Thoracic aorta (tissue), 2 donors: ENCODE measurements at places on chromosomes 7 and 10. TPM values are rescaled to one million over a fixed set of nuclear protein-coding genes. Genes with fewer than 3 reads are reported as not detected.
A peak's percentile ranks its signal among the peaks of the same experiment; 100 is the strongest.

The CTTNBP2 gene
- 9.2 TPM for total RNA-seq

The ZNF25 gene
- total RNA-seq, result 22.9 TPM

DNA sequence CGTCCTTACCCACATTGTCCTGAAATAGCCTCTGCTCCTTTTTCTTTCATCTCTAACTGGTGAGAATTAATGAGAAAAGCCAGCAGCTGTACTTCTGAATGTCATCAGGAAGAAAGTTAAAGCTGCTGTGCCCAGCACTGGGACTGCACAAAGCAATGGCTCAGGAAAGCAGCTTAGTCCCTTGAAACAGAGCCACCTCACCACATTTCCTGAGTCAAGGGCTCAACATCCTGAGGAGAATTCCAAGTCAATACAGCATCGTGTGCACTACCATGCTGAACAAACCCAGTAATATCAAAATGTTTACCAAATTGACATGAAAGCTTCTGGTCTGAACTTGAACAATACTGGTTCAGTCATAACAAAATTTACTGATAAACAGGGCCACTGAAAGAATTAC is 140.1 kb downstream of the KMT2E start:
- DNase-seq, result no peak
- no peaks in the 10 kb centered on the region for H3K27me3 ChIP-seq
- H3K4me1 ChIP-seq, result peaks cover 6% of the 10 kb centered on the region
- no peak overlapping the region for H3K27ac ChIP-seq
- no peaks in the 10 kb centered on the region for H3K36me3 ChIP-seq

- no peaks in the 10 kb centered on the region for H3K4me1 ChIP-seq
- H3K27ac ChIP-seq, result peak overlapping the region; percentile 62
- H3K36me3 ChIP-seq, result no peaks in the 10 kb centered on the region
- peak overlapping the region; percentile 84 for H3K4me3 ChIP-seq
These were observed 766 bp downstream of the BAMBI start for GRCh38 chr10:28677888-28678686.

DNA sequence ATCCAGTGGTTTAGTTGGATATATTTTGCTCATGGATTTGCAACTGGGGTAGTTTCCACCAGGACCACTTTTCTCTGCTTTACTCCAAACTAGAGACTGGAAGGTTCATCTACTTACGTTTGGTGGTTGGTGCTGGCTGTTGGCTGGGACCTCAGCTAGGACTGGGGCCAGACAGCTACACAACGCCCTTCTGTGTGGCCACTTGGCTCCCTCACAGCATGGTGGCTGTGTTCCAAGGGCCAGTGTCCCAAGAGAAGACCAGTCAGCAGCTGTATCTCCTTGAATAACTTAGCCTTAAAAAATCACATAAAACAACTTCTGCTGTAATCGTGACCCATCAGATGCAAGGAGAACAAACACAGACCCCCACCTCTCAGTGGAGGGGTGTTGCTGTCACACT is 4.2 kb upstream of the KCNH2 start:
- H3K4me1 ChIP-seq, result peaks cover 14% of the 10 kb centered on the region
- no peak for DNase-seq
- H3K4me3 ChIP-seq, result no peak overlapping the region
- H3K27ac ChIP-seq, result no peak overlapping the region
- no peaks in the 10 kb centered on the region for H3K27me3 ChIP-seq

The MOGAT3 gene
- total RNA-seq, result not detected

The GRID2IP gene
- 0.35 TPM for total RNA-seq

DNA sequence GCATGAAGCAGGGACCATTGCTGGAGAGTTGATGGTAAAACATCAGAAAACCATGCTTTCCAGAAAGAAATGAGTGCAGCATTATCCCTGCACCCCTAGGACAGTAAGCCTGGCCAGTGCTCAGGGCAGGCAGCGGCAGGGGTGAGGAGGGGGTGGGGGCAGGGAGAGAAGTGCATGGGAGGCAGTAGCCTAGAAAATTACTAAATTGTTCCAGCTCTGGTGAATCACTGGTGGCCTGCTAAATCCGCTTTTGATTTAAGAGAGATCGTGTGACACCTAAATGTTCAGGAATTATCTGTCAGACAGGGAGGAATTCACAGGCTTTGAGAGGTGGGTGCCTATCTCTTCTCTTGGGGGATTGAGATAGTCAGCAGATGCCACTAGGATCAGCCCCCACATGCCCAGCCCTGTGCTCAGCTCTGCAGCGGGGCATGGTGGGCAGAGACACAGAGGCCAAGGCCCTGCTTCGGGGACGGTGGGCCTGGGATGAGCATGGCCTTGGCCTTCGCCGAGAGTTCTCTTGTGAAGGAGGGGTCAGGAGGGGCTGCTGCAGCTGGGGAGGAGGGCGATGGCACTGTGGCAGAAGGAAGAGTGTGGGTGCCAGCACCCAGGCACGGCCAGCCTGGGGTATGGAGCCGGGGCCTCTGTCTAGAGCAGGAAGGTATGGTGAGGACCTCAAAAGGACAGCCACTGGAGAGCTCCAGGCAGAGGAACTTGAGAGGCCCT is 5.0 kb upstream of the AQP1 start:
- H3K4me1 ChIP-seq, result peaks cover 34% of the 10 kb centered on the region
- DNase-seq, result no peak
- no peak overlapping the region for H3K4me3 ChIP-seq
- no peaks in the 10 kb centered on the region for H3K27me3 ChIP-seq

- H3K27ac ChIP-seq, result no peak overlapping the region
- H3K27me3 ChIP-seq, result no peaks in the 10 kb centered on the region
- DNase-seq, result no peak
- H3K36me3 ChIP-seq, result no peaks in the 10 kb centered on the region
- H3K4me3 ChIP-seq, result no peak overlapping the region
These were observed 211.8 kb downstream of the SKAP2 start for GRCh38 chr7:26652401-26653100.

GRCh38 chr7:23523486-23524075 is 8.2 kb downstream of the TRA2A start:
- no peak overlapping the region for H3K27ac ChIP-seq
- H3K36me3 ChIP-seq, result peaks cover 26% of the 10 kb centered on the region
- H3K4me3 ChIP-seq, result no peak overlapping the region
- no peak for DNase-seq
- H3K4me1 ChIP-seq, result peaks cover 35% of the 10 kb centered on the region

The RET gene
- 0.14 TPM for total RNA-seq

DNA sequence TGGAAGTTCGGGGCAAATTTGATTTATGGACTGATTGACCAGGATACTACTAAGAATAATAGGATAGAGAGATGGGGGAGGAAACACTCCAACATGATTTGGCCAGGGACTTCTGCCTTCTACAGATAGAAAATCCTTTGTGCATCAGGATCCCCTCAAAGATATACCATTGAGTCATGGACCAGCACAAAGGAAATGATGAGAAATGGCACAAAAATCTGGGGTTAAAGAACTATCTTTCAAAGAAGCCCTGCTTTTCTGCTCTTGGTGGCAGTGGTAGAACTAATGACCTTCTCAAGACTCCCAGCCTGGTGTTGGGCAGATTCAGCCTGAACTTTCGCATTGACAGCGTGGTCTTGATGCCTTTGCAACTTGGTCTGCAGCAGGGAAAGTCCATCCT is 27.6 kb upstream of the LAMB1 start:
- H3K27me3 ChIP-seq, result no peaks in the 10 kb centered on the region
- no peaks in the 10 kb centered on the region for H3K36me3 ChIP-seq
- peaks cover 19% of the 10 kb centered on the region for H3K4me1 ChIP-seq
- H3K27ac ChIP-seq, result peak overlapping the region; percentile 43
- no peak for DNase-seq

The SEMA3A gene
- 0.68 TPM for total RNA-seq

GRCh38 chr7:47217570-47218360 is 364.1 kb downstream of the TNS3 start:
- DNase-seq, result no peak
- no peaks in the 10 kb centered on the region for H3K27me3 ChIP-seq
- no peaks in the 10 kb centered on the region for H3K36me3 ChIP-seq
- no peak overlapping the region for H3K4me3 ChIP-seq

DNA sequence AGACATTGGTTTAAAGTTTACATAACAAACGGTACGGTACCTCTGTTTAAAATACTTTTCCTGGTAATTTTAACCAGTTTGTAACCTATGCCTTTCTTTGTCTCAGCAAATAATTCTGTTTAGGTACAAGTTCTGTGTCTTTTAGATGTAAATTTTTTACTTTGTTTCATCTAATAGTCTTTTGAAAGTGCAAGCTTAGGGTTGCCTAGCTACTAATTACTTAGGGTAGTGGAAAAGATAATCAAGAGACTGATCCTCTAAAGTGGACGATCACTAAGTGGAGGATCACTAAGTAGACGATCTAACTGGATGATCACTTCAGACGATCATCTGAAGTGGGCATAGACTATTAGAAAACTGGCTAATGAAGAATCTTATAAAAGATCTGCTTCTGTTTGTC is 16.1 kb upstream of the FKBP9 start:
- H3K27ac ChIP-seq, result no peak overlapping the region
- peak overlapping the region; percentile 95 for H3K4me3 ChIP-seq
- peaks cover 45% of the 10 kb centered on the region for H3K4me1 ChIP-seq
- H3K27me3 ChIP-seq, result no peaks in the 10 kb centered on the region
- H3K36me3 ChIP-seq, result no peaks in the 10 kb centered on the region

The KLF14 gene
- not detected for total RNA-seq

The LRRC4 gene
- 0.85 TPM for total RNA-seq

DNA sequence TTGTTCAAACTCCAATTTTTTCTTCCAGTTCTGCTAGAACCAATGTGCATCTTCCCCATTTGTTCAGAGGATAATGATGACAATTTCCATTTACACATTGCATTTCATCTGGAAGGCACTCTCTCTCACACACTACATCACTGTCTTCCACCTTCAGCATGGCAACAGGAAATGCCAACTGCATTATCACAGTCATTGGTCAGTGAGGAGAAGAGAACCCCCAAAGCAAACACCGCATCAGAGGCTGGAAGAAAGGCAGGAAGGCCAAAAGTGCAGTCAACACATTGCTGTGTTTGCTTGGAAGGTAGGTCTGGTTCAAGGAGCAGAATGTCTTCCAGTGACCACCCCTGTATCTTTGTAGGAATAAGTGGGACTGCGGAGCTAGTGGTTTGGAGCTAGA is 192.2 kb upstream of the RHOBTB1 start:
- no peak overlapping the region for H3K27ac ChIP-seq
- no peaks in the 10 kb centered on the region for H3K36me3 ChIP-seq
- no peak overlapping the region for H3K4me3 ChIP-seq
- no peak for DNase-seq
- H3K4me1 ChIP-seq, result no peaks in the 10 kb centered on the region
- H3K27me3 ChIP-seq, result no peaks in the 10 kb centered on the region

DNA sequence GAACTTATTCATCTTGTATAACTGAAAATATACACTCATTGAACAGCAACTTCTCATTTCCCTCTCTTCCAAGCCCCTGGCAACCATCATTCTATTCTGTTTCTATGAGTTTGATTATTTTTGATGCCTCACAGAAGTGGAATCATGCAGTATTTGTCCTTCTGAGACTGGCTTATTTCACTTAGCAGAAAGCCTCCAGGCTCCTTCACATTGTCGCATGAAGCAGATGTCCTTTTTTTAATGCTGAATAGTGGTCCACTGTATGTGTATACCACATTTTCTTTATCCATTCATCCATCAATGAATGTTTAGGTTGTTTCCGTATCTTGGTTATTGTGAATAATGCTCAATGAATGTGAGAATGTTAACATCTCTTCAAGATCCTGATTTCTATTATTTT is 238.2 kb upstream of the KLF14 start:
- H3K36me3 ChIP-seq, result peaks cover 6% of the 10 kb centered on the region
- H3K27me3 ChIP-seq, result no peaks in the 10 kb centered on the region
- peaks cover 45% of the 10 kb centered on the region for H3K4me1 ChIP-seq

GRCh38 chr10:44294726-44295412 is 90.0 kb downstream of the CXCL12 start:
- peak overlapping the region; percentile 89 for H3K27ac ChIP-seq
- H3K4me1 ChIP-seq, result peaks cover 6% of the 10 kb centered on the region
- DNase-seq, result no peak
- no peaks in the 10 kb centered on the region for H3K36me3 ChIP-seq
- H3K4me3 ChIP-seq, result no peak overlapping the region

- no peaks in the 10 kb centered on the region for H3K27me3 ChIP-seq
- H3K36me3 ChIP-seq, result no peaks in the 10 kb centered on the region
- peak overlapping the region; percentile 30 for H3K27ac ChIP-seq
- no peak for DNase-seq
- H3K4me3 ChIP-seq, result no peak overlapping the region
These were observed 51.3 kb downstream of the TSPAN12 start for GRCh38 chr7:120806669-120807068.

The MPP7 gene
- total RNA-seq, result 28.2 TPM

The CFAP43 gene
- total RNA-seq, result 0.85 TPM

The ODAD2 gene
- total RNA-seq, result 0.54 TPM

- H3K4me3 ChIP-seq, result no peak overlapping the region
- peaks cover 19% of the 10 kb centered on the region for H3K4me1 ChIP-seq
- peaks cover 29% of the 10 kb centered on the region for H3K36me3 ChIP-seq
- no peak for DNase-seq
- H3K27ac ChIP-seq, result peak overlapping the region; percentile 25
- no peaks in the 10 kb centered on the region for H3K27me3 ChIP-seq
These were observed 91.3 kb downstream of the AVL9 start for GRCh38 chr7:32586291-32587221.

The PCLO gene
- 0.95 TPM for total RNA-seq

DNA sequence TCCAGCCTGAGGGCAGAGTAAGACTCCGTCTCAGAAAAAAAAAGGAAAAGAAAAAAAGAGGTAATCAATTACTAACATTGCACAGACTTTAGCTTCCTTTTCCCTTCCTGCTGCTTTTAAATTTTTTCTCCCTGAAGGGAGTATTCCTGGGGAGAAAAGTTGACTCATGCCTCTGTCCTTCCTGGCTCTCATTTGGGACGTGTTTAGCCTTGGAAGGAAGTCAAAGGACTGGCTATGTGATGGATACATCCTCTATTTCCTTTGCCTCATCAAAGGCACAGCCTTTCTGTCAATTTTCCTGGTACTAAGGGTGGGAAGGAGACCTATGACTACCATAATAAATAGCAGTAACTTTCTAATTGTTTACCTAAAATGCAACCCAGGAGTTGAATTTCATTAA is 77.6 kb downstream of the ITGA8 start:
- peak overlapping the region; percentile 65 for H3K27ac ChIP-seq
- peaks cover 67% of the 10 kb centered on the region for H3K36me3 ChIP-seq
- H3K4me1 ChIP-seq, result peaks cover 15% of the 10 kb centered on the region
- no peak overlapping the region for H3K4me3 ChIP-seq
- no peak for DNase-seq

GRCh38 chr7:42494736-42495135 is 257.7 kb upstream of the GLI3 start:
- H3K4me1 ChIP-seq, result peaks cover 7% of the 10 kb centered on the region
- H3K27ac ChIP-seq, result no peak overlapping the region
- H3K27me3 ChIP-seq, result no peaks in the 10 kb centered on the region
- no peaks in the 10 kb centered on the region for H3K36me3 ChIP-seq
- DNase-seq, result no peak

The NEUROG3 gene
- not detected for total RNA-seq

The SPDYE11 gene
- total RNA-seq, result not detected

The SLC26A3 gene
- not detected for total RNA-seq

DNA sequence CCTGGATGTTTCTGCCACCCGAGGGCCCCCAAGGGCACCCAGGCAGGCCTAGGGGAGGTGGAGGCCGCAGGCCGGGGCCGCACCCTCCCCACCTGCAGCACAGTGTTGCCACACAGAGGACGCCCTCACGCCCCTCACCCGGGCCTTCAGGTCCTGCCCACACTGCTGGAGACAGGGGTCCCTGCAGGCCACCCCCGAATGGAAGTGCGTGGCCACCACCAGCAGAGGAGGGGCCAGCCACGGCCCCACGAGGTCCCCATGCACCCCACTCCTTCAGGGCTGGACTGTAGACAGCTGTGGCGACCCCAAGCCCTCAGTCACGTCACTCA is 35.4 kb downstream of the ADAP1 start:
- no peaks in the 10 kb centered on the region for H3K27me3 ChIP-seq
- no peaks in the 10 kb centered on the region for H3K4me1 ChIP-seq
- no peak overlapping the region for H3K27ac ChIP-seq
- DNase-seq, result no peak

The ELFN1 gene
- 0.85 TPM for total RNA-seq

The ZNF727 gene
- total RNA-seq, result 5.0 TPM

The AGMO gene
- total RNA-seq, result 3.0 TPM
